ENCODE measurements at places on chromosomes 7 and 10.

DNA sequence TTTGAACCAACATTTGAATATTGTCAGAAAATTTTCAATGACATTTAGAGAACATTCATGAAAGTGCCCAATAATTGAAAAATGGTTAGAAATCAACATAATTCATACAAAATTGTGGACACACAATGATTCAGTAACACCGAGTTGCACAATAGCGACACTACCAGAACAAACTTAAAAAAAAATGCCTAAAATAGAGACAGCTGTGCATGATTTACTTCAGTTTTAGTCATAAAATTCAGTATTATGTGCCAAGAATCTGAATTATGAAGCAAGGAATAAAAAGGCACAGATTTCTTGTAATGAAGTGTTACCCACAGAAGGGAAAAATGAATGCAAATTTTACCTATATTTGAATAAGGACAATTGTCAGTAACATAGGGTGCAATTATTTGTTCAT is 396.0 kb downstream of the SEMA3D start:
- DNase-seq: no peak

DNA sequence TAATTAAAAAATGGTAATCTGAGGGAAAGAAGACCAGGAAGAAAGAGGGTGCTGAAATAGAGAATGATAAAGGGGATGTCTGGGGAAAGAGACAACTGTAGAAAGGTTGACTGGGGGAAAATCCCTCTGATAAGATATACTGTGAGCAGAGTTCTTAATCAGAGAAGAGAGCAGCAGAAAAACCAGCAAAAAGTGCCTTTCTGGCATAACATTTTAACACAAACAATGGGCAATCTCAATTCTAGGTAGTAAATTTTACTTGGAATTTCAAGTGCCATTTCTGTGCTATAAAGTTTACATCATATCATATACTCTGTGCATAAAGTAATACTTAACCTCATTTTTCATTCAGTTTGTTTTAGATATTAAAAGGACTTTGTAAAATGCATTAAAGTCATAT is 251.9 kb upstream of the HGF start:
- no peak for DNase-seq

DNA sequence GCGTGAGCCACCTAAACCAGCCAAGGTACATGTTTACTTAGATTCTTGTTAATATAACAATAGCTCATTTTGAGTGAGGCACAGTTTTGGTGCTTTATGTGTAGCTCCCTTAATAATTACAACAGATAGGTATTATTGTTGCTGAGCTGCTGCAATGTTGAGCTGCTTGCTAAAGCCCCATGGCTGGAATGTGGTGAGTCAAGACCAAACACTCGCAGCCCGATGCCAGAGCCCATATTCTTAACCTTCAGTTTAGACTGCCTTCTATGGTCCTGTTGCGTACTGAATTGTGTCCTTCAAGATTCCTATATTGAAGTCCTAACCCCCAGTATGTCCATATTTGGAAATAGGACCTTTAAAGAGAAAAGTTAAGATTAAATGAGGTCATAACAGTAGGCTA is 407.1 kb downstream of the NEBL start:
- DNase-seq: no peak

DNA sequence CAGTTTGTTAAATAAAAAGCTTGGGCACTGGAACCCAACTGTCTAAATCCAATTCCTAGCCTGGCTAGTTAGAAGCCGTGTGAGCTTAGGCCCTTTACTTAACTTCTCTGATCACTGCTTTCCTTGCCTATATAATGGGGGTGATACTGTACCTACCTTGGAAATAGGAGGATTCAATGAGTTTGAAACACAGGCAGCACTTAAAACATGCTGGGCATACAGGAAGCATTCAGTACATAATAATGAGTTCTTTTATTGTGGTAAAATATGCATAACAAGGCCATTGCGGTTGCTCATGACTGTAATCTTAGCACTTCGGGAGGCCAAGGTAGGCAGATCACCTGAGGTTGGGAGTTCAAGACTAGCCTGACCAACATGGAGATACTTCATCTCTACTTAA is 47.4 kb upstream of the SEPHS1 start:
- DNase-seq: no peak

GRCh38 chr10:6476989-6477388 is 103.1 kb downstream of the PRKCQ start:
- no peak for DNase-seq

GRCh38 chr10:74927701-74928100 is 101.3 kb downstream of the KAT6B start:
- no peak for DNase-seq

DNA sequence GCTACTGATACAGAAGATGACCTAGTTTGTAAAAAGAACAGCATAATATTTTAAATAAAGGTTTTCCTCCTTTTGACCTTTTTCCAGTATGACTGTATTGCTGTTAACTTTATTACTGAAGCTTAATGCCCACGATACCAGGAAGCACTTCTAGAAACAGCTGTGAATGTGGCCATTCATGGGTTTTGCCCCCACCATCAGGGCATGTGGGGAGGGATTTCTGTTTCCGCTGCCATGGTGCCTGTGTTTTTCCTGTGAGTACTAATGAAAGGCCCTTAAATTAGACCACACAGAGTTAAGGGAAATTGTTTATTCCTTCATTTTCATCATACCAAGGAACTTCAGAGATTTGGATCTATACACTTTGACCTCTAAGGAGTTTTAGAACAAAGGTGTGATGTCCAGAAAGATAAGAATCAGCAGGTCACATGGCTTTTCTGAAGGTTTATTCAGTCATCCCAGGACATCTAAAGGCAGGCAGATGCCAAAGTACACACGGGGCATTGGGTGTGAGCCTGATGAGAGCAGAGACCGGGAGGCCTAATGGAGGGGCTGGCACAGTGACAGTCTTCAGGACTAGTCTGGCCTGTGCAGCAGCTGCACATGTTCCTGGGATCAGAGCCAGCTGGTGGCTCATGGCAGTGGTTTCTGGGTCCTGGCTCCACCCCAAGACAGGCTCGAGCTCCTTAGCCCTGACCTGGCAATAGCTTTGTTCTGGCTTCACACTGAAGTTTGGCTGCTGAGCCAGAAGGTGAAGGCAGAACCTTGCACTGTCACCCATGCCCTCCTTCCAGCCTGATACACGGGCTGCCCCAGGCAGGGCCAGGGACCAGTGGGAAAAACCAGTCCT is 190.9 kb downstream of the REEP3 start:
- DNase-seq: peak; percentile 97

GRCh38 chr7:150939466-150939865 is 38.7 kb downstream of the KCNH2 start:
- no peak for DNase-seq

DNA sequence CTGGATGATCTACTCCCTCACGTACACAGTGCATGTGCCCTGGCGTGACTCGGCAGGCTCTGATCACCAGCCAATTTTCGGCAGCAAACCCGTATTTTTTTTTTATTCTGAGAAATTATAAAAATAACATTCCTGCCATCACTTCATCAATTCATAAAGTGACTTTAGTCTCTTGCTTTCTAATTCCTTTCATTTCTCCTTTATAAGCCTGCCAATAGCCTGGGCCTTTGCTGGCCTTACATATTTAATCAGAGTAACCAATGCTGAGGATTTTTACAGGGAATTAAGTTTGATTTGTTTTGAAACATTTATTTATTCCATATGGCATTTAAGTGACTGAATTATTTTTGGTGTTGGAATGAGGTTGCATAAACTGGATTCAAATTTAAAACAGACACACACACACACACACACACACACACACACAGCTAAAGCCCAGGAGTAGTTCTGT is 140.8 kb downstream of the ETV1 start:
- DNase-seq: no peak

- DNase-seq: peak; percentile 86
Observed at GRCh38 chr10:113960617-113961181, 83.0 kb upstream of the ADRB1 start.

DNA sequence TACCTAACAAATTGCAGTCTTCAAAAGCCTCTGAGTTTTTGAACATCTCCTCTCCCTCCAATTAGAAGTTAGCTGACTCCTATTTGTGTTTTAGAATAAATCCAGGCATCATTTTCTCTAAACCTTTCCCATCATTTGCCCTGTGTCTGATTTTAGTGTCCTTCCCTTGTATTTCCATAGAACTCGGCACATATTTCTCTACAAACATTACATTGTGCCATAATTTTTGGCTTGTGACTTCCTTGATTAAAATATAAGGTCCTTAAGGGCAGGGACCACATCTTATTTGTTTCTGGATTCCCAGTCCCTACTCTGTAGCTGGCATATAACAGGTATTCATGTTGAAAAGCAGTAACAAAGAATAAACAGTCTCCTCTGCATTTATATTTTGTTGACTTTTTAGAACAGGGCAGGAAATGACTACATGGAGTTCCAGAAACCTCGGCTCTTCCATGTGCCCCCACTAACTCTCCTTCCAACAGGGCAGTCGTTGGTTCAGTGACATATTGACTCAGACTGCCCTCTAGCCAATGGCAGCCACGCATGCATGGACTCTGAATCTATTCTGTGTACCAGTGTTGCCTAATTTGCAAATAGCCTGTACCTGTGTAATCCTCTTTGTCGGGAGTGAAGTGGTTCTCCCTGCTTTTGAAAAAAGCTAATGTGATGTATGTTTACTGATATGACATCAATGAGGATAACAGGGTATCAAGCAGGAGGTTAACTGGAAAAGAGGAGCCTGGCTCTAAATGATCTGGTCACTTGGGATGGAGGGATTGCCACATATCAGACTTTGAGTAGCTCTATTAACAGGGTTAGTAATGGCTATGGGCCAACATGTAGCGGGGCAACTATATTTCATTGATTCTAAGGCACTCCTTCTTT is 19.8 kb upstream of the CPN1 start:
- DNase-seq: peak; percentile 47

GRCh38 chr7:44643206-44643605 is 36.8 kb downstream of the OGDH start:
- DNase-seq: no peak

GRCh38 chr10:6204341-6205191 is 1.8 kb downstream of the PFKFB3 start:
- DNase-seq: peak; percentile 43

DNA sequence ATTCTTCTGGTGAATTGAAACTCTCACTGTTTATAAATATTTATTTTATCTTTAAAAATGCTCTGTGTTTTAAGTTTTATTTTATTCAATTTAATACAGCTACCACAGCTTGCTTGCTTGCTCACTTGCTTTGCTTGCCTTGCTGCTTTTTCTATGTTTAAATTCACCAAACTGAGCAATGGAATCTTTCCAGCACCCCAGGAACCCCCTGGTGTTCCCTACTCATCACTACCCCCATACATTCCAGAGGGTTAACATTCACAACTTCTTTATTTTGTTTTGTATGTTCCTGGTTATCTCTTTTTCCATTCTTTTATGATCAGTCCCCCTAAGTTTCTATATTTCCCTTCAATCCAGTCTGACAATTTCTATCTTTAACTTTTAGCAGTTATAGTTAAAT is 166.5 kb upstream of the COL1A2 start:
- no peak for DNase-seq

DNA sequence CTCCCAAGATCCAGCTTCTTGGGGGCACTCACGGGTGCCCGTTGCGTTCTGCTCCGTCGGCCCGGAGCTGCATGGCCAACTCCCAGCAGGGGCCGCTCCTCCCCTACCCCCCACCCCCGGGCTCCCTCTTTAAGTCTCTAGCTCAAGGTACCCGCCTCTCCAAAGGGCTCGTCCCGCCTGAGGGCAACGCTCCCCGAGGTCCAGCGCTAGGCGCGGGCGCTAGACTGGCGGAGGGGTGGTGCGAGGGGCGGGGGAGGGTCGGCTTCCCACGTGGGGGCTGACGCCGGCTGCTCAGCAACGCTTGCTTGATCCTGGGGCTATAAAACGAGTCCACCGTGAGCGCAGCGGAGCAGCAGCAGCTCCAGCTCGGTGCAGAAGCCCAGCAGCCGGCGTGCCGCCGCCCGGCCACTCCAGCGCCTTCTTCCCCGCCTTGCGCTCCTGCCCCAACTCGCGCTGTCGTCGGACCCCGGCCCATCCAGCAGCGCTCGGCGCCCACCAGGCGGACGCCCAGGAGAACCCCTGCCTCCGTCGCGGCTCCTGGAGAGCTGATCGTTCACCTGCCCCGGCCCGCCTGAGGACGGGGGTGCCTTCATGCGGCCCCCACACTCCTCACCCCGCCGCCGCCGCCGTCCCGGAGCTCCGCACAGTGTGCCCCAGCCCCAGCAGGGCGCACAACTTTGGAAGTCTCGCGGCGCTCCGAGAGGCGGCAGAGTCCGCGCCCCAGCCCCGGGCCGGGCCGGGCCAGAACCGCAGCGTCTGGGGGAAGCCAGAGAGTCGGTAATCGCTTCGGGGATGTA is at the start of gene ADRA2A:
Gene ADRA2A (plus strand): TSS at position 348 of the 797 bp plus-strand sequence. CDS start 968 bp downstream, outside the sequence.
- DNase-seq: peak; percentile 74

GRCh38 chr7:151686016-151686766 is 166.5 kb upstream of the RHEB start:
- no peak for DNase-seq

DNA sequence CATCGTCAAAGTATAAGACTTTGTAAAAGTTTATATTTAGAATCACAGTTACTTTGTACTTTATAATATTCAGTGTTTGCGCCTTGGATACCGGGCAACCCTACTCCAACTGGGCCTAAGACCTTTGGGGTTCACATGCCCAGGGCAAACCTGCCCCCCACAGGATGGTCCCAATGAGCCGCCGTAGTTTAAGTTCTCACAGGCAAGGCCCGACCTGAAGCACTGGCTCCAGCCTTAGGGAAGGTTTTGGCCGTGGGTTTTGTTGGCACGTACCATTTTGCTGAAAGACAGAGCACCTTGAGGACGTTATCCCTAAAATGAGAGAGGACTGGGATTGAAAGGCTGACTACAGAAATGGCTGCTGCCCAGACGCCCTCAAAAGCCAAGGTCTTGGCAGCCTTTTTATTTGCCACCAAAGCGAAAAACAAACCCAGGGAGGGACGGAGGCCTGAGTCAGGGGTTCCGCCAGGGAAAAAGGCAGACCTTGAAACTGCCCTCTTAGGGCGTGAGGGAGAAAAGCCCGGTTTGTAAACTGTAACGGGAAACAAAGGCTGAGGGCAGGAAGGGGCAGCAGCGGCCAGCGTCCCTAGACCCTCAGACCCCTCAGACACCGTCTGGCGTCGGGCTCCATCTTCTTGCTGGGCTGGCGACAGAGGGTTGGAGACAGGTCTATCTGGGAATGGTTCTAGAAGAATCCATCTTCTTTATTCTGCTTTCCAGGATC is at the start of gene CCDC172:
Gene CCDC172 (plus strand): TSS at position 222 of the 724 bp plus-strand sequence. CDS start 564 bp downstream, outside the sequence.
- DNase-seq: no peak

- DNase-seq: peak; percentile 47
Observed at GRCh38 chr7:93014410-93014809, 103.4 kb downstream of the SAMD9 start.

- DNase-seq: no peak
Observed at GRCh38 chr10:17354781-17355180, 99.6 kb downstream of the ST8SIA6 start.

DNA sequence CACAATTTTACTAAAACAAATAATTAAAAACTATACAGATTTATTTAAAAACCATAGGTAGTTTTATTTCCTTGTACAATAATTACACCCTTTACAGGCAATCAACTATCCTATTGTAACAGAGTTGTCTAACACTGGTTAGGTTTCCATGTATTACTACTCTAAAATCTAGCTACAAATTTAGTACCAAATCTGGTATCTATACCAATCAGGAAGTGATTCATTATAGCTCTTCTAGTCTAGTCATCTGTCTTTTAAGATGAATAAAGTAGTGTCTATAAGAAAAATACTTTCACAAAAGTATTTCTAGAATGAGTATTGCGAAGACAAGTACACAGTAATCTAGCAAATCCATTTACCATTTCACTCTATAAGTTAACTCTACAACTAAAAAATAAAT is 16.9 kb downstream of the ZNF800 start:
- no peak for DNase-seq

GRCh38 chr7:72925546-72926120 is 738 bp downstream of the POM121 start:
- no peak for DNase-seq
